ENCODE measurements at places on chromosomes 2 and 18.

DNA sequence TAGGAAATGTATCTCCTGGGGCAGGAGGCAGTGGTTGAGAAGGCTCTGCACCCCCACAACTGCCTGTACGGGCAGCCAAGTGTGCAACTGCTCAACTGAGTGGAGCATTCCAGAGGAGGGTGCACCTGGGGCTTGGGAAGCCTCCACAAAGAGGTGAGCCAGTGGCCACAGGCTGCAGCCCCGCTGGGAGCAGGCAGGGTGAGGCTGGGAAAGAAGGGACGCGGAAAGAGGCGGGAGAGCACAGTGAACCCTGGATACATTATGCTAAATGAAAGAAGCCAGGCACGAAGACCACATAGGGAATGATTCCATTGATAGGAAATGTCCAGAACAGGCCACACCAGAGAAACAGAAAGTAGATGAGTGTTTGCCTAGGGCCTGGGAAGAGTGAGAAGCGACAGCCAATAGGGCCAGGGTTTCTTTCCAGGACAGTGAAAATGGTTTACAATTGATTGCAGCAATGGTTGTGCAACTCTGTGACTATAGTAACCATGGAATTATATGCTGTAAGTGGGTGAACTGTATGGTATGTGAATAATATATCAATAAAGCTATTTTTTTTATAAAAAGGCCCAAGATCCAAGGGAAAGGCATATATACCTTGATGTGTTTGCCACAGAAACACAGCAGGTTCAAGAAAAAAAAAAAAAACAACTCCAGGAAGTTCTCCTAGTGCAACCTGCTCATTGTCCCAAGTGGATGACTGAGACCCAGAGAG is 82.4 kb downstream of the DDX1 start:
- peak; percentile 48 for DNase-seq

- no peak for DNase-seq
These were observed 23.5 kb upstream of the GNAL start for GRCh38 chr18:11665587-11665986.

DNA sequence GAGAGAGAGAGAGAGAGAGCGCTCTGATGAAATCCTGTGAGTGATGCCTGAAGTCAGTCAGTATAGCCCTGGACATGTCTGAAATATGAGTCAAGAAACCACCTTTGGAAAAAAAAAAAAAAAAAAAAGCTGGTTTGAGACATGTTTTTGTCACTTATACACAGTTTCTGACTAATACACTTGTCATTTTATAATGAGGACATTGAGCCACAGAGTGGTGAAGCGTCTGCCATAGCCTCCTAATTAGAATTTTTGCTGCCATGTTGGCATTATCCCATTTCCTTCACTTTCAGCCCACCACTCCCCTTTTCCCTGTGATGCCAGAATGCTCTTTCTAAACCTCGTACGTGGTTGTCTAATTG is 15.7 kb upstream of the MYO3B start:
- no peak for DNase-seq

GRCh38 chr2:11312770-11313471 is 31.5 kb downstream of the ROCK2 start:
- DNase-seq, result no peak

GRCh38 chr2:239629926-239630617 is 229.3 kb upstream of the HDAC4 start:
- DNase-seq, result no peak

- DNase-seq, result no peak
These were observed 341.2 kb downstream of the ALK start for GRCh38 chr2:29580223-29580622.

DNA sequence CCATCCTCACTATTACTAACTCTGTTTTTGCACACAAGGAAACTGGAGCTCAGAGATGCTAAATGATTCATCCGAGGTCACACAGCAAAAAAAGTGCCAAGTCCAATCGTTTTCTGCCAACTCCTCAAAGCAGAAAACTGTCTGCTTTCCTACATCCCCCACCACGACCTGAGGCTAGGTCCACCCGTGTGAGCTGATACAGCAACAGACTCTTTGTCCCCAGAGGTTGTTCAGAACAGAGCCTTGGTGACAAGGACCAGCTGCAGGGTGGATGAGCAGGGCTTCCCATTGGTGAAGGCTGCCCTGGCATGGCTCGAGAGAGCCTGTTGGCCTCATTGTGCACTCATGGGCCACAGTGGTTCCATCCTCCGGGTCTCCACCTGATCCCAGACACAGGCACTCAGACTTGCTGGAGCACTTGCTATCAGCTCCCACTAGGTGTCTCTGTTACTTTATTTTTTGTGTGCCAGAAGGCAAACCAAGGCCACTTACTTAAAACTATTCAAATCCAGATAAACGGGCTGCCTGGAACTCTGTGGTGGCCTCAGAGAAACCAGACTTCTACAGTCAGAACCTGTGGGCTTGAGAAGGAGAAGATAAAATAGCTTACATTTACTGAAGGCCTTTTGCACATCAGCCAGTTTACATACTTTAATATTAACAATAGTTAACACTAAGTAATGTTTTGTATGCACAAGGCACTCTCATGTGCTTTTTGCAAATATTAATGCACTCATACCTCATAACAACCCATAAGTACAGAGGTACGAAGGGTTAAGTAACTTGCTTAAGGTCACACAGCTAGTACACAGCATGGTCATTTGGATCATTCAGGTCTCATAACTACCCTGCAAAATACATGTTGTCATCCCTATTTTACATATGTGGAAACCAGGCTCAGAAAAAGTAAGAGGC is 62.9 kb upstream of the CTIF start:
- peak; percentile 72 for DNase-seq

GRCh38 chr2:19496646-19497045 is 138.2 kb upstream of the OSR1 start:
- no peak for DNase-seq

DNA sequence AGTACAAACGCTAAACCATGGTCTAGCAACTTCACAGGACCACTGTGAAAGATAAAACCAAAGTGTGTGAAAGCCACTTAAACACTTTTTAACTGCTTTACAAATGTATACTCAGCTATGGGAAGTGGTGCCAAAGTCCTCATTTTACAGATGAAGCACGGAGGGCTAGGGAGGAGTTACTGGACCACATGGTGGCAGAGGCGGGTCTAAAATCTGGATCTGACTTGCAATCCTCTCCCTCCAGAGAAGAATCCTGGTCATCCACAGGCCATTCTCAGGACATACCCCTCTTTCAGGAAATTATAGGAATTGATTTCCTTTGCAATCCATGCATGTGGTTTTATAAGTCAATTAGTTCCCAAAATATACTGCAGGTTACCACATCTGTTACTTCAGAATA is 84.6 kb upstream of the GYPC start:
- no peak for DNase-seq

DNA sequence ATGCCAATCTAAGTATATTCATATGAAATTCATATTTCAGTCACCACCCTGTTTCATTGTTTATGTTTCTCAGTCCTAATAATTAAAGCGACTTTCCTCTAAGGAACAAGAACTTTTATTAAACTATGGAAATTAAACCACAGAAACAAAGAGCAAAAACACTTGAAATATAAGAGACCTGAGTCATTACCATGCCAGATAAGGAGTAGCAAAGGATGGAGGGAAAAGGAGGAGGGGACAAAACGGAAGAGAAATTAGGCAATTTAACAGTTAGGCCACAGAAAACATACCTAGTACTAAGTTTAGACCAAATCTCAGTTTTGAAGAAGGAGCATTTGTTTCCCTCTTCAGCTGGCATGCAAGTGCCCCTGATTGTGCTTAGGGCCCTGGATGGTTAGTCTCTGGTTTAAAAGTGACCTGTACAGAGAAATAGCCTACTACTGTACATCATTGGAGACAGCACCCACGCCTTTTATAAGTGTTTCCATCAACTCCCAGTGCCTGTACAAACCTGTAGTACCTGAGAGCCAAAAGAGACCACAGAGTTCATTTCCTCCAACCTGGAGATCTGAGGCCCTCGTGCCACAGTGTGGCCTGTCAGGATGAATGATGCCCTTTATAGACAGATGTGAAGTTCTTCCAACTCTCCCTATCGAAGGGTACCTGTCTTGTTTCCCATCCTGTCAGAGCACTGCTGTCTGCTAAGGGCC is 74.5 kb downstream of the SPATS2L start:
- no peak for DNase-seq

DNA sequence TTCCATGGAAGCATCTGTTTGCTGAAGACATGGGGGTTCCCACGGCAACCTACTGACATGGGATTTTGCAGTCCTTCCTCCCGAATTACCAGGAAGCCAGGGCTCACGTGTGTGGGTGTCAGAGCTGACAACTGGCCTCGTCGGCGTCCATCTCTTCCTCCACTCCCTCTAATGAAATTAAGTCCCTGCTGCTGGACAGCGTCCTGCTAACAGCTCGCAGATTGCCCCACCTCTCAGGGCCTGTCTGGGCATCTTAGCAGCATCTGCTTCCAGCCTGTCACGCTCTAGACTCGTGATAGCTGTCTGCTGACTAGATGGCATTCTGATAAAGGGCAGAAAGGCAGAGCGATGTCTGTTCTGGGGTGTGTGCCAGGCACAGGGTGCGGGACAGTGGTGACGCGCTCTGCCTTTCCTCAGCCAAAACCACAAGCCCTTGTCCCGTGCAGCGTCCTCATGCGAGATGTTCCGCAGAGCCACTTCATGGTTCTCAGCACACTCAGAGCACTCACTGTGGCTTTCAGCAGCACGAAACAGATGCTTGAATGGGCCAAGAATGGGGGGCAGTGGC is 161.1 kb downstream of the ARL4C start:
- DNase-seq, result peak; percentile 76

GRCh38 chr2:119436993-119437772 is 5.5 kb downstream of the TMEM37 start:
- no peak for DNase-seq

DNA sequence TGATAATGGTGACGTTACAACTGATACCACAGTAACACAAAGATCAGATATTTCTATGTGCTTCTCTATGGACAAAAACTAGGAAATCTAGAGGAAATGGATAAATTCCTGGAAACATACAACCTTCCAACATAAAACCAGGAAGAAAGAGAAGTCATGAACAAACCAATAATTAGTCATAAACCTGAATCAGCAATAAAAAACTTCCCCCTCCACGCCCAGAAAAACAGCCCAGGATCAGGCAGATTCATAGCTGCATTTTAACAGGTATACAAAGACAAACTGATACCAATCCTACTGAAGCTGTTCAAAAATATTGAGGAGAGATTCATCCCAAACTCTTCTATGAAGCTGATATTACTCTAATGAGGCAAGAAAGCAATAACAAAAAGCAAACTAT is 1535.2 kb upstream of the LRRTM1 start:
- DNase-seq, result no peak

- peak; percentile 63 for DNase-seq
These were observed 42.5 kb downstream of the CPO start for GRCh38 chr2:206981739-206982340.
